ENCODE measurements at places on chromosomes 16 and 17.

GRCh38 chr17:49859991-49860953, 12.4 kb upstream of the TAC4 start:
- DNase-seq: no peak

- no peak for DNase-seq
These were observed 341.4 kb upstream of the PSMD7 start for GRCh38 chr16:73955255-73955654.

- no peak for DNase-seq
These were observed 50.0 kb upstream of the AKAP1 start for GRCh38 chr17:57034807-57035754.

GRCh38 chr17:39801055-39801454, 63.1 kb downstream of the IKZF3 start:
- no peak for DNase-seq

- no peak for DNase-seq
These were observed 644.1 kb downstream of the WWOX start for GRCh38 chr16:78743556-78743955.

GRCh38 chr16:25897702-25898101, 205.9 kb downstream of the HS3ST4 start:
- no peak for DNase-seq

- no peak for DNase-seq
These were observed 230.1 kb upstream of the CCL2 start for GRCh38 chr17:34024806-34025551.

GRCh38 chr16:75320435-75320834, 69.0 kb upstream of the BCAR1 start:
- no peak for DNase-seq

GRCh38 chr16:7820816-7821215, 488.2 kb downstream of the RBFOX1 start:
- no peak for DNase-seq

DNA sequence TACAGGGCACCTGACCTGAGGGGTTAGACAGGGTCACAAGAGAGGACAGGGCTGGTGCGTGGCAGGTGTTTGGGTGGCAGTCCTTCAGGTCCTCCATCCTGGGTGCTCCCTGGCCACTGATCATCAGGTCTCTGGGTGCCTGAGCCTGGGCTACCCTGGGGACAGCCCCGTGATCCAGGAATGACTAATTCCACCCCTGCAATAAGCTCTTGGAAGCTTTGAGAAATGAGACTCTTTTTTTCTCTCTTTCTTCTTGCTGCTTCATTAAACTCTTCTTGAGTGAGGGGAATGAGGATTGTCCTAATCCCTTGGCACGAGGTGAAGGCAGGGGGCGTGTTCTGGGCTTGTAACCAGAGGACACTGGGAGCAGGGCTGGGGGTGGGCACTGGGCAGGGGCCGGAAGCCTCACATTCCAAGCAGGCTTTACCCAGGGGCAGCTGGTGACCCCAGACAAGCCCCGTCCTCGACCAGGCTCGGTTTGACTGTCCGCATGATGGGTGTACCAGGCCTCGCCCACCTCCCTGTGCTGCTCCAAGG, 21.4 kb upstream of the SPNS2 start:
- no peak for DNase-seq

GRCh38 chr17:17563530-17563929, 28.0 kb downstream of the PEMT start:
- DNase-seq: no peak

GRCh38 chr16:87297407-87297806, 19.8 kb downstream of the C16orf95 start:
- DNase-seq: no peak

DNA sequence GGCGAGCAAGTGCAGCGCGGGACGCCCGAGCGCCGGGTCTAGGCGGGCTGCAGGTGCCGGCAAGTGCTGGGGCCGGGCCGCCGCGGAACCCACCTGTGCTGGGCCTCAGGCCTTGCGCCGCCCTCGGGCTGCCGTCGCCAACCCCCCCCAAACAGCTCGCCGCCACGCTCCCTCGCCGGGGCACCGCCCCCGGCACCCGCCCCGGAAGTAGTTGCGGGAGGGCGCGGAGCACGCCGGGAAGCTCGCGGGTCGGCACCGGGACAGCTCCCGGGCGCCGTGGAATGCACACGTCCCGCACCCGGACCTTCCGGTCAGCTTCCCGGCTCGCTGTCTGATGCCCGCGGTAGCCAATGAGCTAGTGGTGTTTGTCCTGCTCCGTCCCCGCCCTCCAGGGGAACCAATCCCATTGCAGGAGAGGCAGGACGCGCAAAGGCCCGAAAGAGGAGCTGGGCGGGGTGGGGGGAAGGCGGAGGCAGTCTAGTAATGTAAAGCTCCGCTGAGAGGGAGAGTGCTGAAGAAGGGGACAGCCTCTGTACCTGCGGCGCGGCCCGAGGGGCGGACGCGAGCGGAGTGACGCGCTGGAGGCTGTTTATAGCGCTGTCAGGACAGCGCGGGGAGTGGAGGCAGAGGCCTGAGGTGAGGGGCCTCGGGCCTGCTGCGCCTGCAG, at the start of the genes ANKS3 and DNAAF8:
ANKS3 (minus strand) TSS at position 209 of the 667 bp plus-strand sequence. CDS start 4,122 bp downstream, outside the sequence.
DNAAF8 (plus strand) TSS at position 475 of the 667 bp plus-strand sequence. CDS start 1,978 bp downstream, outside the sequence.
- DNase-seq: peak; percentile 54

- no peak for DNase-seq
These were observed 39.9 kb downstream of the OTOA start for GRCh38 chr16:21703589-21704174.

DNA sequence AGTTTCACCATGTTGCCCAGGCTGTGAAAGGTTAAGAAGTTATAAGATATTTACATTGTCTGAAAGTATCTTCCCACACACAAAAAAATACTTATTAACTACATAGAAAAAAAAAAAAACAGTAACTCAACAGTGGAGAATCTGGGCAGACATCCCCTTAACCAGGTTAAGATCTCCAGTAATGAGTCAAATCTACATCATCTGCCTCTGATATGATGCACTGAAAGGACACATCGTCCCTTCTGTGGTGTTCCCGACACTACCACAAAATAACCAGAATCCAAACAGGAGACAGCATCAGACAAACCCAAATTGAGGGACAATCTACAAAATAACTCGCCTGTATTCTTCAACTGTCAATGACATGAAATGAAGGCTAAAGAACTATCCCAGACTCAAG, 40.0 kb downstream of the CMTM4 start:
- DNase-seq: no peak

All from epithelial cell of proximal tubule (primary cell).